ENCODE measurements at places on chromosomes 1 and 21.

DNA sequence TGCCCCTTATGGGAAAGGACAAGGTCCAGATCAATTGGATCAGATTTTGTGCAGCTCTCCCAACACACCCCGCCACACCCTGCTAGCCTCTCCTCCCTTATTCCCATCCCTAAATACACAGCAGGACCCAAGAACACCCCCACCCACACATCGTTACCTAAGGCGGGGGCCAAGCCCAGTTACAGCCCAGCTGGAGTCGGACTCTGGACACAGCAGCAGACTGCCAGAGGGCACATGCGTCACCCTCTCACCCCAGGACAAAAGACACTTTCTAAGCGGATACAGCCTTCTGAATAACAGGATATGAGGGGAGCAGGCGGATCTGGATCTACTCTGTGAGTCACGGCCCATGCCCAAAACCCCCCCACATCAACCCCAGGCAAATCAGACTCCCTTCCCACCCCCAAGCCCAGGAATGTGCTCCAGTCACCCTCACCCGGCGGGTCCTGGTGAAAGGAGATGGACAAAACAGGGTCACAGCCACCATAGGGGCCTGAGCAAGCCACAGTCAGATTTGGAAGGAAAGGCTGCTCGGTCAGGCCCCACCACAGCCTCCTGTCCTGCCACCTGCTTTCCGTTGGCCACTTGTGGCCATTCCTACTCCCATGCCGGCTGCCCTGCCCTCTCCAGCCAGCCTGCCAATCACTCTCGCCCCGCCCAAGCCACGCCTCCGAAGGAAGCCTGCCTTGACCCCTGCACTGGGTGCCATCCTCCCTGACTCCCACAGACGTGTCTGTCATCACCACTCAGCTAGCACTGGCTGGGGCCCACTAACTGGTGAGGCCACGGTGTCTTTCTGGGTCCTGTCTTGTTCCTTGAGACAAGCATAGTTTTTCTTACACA lies 4.0 kb downstream of the S100A16 start:
- H3K4me1 ChIP-seq, result no peaks in the 10 kb centered on the region
- no peak overlapping the region for H3K27ac ChIP-seq
- H3K4me3 ChIP-seq, result no peak overlapping the region
- no peaks in the 10 kb centered on the region for H3K27me3 ChIP-seq
- DNase-seq, result no peak
- H3K36me3 ChIP-seq, result no peaks in the 10 kb centered on the region

DNA sequence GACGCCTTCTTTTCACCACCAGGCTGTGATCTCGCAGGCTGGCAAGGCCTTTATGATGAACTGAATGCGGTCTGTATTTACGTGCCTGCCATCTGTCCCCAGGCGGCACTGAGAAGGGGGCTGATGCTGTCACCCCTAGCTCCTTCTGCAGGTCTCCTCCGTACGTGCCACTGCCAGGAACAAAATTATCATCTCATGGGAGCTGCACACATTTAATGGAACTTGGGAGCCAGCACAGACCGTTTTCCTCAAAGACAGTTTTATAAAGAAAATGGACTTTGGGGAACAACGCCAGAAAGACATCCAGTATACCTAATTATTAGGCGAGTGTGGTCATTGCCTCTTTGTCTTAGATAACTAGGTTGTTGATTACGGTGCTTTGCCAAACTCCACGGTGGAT lies 434.5 kb downstream of the KIF26B start:
- no peak overlapping the region for H3K4me3 ChIP-seq
- no peaks in the 10 kb centered on the region for H3K36me3 ChIP-seq
- no peak for DNase-seq

GRCh38 chr1:82045221-82045620 lies 244.5 kb downstream of the ADGRL2 start:
- no peaks in the 10 kb centered on the region for H3K27me3 ChIP-seq
- H3K4me1 ChIP-seq, result no peaks in the 10 kb centered on the region

DNA sequence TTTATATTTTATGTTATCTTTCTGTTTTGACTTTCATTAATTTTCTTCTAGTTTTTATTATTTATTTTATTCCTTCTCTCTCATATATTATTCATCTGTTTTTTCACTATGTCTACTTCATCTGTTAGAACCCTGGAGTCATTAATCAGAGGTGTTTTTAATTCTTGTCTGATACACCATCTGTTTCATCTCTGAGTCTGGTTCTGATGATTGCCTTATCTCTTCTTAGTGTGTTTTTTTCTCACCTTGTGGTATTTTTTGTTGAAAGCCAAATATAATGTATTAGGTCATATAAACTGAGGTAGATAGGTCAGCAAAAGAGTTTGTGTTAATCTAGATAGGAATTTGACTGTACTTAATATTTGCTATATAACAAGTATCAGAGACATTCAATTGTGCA lies 1005.7 kb upstream of the NCAM2 start:
- no peak overlapping the region for H3K27ac ChIP-seq
- H3K4me3 ChIP-seq, result no peak overlapping the region
- no peaks in the 10 kb centered on the region for H3K27me3 ChIP-seq

DNA sequence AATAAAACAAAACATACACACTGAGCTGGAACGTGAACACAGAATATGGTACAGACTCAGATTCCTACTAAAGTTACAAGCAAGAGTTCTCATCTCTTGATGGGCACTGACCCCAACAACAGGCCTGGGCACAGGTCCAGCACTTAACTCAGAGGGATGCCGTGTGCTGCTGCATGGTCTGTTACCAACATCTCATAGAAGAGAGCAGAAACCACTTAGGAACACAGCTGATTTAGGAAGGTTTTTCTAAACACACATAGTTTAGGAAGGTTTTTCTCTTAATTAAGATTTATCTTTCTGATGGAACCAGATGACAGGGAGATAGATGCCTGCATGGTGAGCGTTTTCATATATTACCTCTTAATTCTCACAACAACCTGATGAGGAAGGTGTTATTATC lies 1.5 kb downstream of the GCLM start:
- no peaks in the 10 kb centered on the region for H3K36me3 ChIP-seq
- no peak overlapping the region for H3K4me3 ChIP-seq
- H3K27me3 ChIP-seq, result no peaks in the 10 kb centered on the region
- no peak overlapping the region for H3K27ac ChIP-seq

- no peak for DNase-seq
- no peaks in the 10 kb centered on the region for H3K27me3 ChIP-seq
- peak overlapping the region; percentile 88 for H3K27ac ChIP-seq
Measured at GRCh38 chr21:29074007-29074376, 544 bp upstream of the CCT8 start.

DNA sequence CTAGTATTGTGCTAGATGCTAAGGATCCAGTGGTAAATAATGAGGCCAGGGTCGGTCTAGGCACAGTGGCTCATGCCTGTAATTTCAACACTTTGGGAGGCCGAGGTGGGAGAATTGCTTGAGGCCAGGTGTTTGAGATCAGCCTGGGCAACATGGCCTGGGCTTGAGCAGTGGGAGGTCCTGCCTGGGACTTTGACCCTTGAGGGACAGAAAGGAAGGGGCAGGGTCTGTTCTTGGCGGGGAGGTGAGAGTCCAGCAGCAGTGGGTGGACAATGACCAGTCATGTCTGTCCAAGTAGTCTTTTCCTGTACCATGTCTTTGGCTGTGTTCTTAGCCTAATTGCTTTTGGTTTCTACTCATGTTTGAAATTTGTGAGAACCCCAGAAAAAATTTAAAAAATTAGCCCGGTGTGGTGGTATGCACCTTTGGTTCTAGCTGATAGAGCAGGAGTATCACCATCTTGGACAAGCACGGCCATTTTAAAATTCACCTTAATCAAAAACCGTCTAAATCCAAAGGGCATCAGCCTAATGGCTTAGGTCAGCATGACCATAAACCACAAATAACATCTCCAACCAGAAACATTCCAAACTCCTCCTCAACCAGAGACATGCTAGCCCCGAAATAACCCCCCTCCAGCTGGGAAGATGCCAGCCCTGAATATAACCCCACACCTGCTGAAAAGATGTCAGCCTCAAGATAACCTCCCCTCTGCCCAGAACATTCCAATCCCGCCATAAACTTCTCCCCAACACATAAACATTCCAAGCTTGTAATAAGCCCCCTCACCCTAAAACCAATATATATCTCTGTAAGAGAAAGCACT lies 6.8 kb upstream of the AK2 start:
- no peaks in the 10 kb centered on the region for H3K36me3 ChIP-seq
- H3K4me1 ChIP-seq, result peaks cover 9% of the 10 kb centered on the region
- H3K27me3 ChIP-seq, result no peaks in the 10 kb centered on the region
- no peak overlapping the region for H3K27ac ChIP-seq
- DNase-seq, result no peak

- H3K4me3 ChIP-seq, result no peak overlapping the region
- no peaks in the 10 kb centered on the region for H3K36me3 ChIP-seq
- H3K4me1 ChIP-seq, result no peaks in the 10 kb centered on the region
Measured at GRCh38 chr1:187237542-187237941, 408.8 kb downstream of the PLA2G4A start.

GRCh38 chr1:54377040-54377691 lies 29.0 kb downstream of the SSBP3 start:
- no peak for DNase-seq
- no peaks in the 10 kb centered on the region for H3K27me3 ChIP-seq
- H3K27ac ChIP-seq, result no peak overlapping the region
- peaks cover 7% of the 10 kb centered on the region for H3K36me3 ChIP-seq
- peaks cover 59% of the 10 kb centered on the region for H3K4me1 ChIP-seq

GRCh38 chr1:107575226-107575625 lies 389.8 kb downstream of the VAV3 start:
- H3K36me3 ChIP-seq, result no peaks in the 10 kb centered on the region
- no peaks in the 10 kb centered on the region for H3K4me1 ChIP-seq
- no peaks in the 10 kb centered on the region for H3K27me3 ChIP-seq
- H3K27ac ChIP-seq, result no peak overlapping the region
- H3K4me3 ChIP-seq, result no peak overlapping the region

GRCh38 chr21:45991606-45992300 lies 10.2 kb downstream of the COL6A1 start:
- H3K27ac ChIP-seq, result no peak overlapping the region
- H3K27me3 ChIP-seq, result no peaks in the 10 kb centered on the region
- no peaks in the 10 kb centered on the region for H3K4me1 ChIP-seq
- no peak overlapping the region for H3K4me3 ChIP-seq
- no peak for DNase-seq

All from CD4-positive, alpha-beta memory T cell (primary cell).